ENCODE measurements at places on chromosomes 3 and 15. TPM values are rescaled to one million over a fixed set of nuclear protein-coding genes. Genes with fewer than 3 reads are reported as not detected.

Gene SLC28A1
- total RNA-seq, result not detected

GRCh38 chr15:81071120-81071519 lies 63.0 kb upstream of the CFAP161 start:
- DNase-seq, result no peak

Gene DUOXA2
- total RNA-seq, result not detected

Gene RARB
- total RNA-seq, result not detected

Gene FGF7
- not detected for total RNA-seq

- peak; percentile 68 for DNase-seq
Observed at GRCh38 chr3:172517859-172518466, 5.3 kb downstream of the TNFSF10 start.

Gene MUC20
- total RNA-seq, result 0.29 TPM
